Omental fat pad (tissue), 4 donors: ENCODE measurements at places on chromosomes 7 and 10. TPM values are rescaled to one million over a fixed set of nuclear protein-coding genes. Genes with fewer than 3 reads are reported as not detected.

GRCh38 chr10:30422981-30423654, 10.9 kb upstream of the MAP3K8 start:
- no peak for DNase-seq

DNA sequence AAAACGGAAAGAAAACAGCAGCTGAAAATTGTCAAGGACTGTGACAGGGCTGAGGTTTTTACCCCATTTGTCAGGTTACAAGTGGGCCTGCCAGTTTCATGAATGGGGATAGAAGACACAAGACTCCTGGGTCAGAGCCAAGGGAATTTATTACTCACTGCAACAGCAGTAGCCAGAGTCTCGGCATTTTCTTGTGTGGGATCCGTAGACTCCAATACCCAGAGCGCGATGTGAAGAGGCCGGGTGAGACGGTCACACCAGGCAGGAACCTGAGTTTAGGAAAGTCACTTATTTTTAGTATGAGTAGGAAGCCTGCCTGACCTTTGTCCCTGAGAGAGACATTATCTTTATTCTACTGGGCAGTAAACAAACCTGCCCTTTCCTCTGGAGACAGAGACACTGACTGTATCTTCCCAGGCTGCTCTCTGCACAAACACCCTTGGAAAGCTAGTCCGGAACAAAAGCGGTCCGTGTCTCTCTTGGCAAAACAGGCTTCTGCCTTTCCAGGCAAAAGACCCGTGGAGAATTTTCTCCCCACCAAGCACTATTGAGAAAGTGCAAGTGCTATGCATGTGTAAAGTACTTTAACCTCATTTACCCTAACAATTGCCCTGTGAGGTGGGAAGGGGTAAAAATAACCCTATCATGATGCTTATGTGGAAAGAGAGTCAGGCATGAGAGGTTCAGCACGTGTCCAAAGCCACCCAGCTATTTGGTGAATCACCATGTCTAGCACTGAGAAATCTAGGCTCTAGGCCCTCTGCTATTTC, 58.4 kb downstream of the JCAD start:
- no peak for DNase-seq

DNA sequence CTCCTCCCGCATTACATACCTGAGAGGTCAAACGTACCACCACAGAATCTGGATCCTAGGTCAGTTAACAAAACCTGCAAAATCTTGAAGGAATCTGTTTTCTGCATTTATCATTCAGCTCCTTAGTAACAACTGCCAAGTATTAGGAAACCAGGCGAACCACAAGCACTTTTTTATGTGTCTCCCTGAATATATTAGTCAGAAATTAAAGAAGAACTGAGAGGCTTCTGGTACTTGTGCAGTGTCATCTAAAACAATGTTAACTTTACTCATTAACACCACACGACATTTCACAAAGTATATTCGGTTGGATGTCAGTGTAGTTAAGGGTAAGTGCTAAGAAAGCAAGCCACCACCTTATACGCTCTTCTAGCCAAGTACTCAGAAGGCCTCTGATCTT, 2.5 kb downstream of the CCDC6 start:
- no peak for DNase-seq

GRCh38 chr7:35630024-35630972, 64.6 kb downstream of the HERPUD2 start:
- no peak for DNase-seq

GRCh38 chr10:12214093-12214492, 18.1 kb downstream of the CDC123 start:
- no peak for DNase-seq

DNA sequence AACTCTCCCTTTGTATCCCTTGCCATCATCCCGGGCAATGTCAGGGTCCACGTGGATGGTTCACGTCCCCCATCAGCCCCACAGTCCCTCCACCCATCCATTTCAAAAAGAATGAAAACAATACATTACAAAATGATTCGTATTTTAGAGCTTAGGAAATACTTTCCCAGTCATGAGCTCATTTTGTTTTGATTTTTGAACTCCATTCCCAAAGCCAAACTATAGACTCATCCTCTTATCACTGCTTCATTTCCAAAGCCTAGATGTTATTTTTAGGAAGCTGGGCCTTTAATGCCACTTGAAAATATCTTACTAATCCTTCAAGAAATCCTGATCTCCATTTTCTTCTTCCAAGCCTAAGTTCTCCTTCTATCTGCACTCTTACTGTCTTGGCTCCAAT, 72.1 kb downstream of the WNT2 start:
- no peak for DNase-seq

DNA sequence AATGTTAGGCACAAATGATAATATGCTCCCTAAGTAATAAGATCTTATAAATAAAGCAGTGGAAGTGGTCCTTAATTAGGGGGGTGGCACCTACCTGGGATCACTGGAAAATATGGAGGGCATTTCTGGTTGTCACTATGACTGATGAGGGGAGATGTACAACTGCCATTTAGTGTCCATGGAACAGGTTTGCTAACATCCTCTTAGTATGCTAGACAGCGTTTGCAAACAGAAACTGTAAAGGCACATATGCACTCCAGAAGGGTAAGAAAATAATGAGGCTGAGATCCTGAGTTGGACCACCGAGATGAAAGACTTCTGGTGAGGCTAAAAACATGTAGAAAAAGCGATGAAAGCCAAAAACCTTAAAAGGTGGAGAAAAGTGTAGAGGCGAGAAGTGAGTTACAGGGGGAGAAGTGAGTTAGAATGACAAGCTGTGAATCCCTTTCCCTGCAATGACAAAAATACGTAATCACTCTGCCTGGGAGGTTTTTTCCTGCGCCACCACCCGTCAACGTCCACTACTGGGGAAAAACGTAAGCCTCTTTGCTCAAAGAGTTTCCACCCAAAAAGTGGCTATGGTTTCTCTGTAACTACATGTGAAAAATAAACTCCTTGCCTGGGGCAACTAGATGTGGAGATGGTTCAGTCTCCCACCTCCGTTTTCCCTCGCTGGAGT, 767 bp downstream of the KRIT1 start:
- DNase-seq, result no peak

DNA sequence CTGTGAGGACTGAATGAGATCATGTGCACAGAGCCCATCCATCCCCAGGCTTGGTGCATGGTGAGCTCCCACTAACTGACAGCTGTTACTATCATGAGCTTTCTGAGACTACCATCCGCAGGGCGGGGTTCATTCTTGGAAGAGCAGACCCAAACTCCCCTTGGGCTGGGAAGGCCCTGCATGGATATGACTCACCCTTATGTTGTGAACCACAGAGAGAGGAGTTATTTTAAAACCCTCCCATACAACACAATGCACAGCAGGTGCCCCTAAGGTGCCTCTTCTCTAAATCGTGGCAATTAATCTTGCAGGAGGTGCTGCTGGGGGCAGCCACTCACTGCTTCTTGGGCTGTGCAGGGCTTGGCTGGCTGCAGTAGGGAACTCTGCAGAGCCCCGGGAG, 219.1 kb downstream of the GFRA1 start:
- no peak for DNase-seq

DNA sequence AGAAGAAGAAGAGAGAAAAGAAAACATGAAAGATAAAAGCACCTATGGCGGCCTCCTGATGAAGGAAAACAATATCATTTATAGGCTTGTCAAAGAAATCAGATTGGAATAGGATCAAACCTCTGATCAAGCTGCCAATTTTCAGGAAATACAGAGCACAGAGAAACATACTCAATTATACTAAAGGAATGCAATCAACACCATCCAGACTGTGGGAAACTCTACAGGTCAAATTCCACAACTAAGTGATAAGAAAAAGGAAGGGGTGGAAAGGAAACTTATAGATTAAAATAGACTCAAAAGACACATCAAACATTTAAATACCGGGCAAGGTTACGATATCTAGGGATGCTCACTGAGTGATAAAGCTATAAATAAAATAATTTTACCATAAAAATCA, 39.3 kb downstream of the AOAH start:
- no peak for DNase-seq

DNA sequence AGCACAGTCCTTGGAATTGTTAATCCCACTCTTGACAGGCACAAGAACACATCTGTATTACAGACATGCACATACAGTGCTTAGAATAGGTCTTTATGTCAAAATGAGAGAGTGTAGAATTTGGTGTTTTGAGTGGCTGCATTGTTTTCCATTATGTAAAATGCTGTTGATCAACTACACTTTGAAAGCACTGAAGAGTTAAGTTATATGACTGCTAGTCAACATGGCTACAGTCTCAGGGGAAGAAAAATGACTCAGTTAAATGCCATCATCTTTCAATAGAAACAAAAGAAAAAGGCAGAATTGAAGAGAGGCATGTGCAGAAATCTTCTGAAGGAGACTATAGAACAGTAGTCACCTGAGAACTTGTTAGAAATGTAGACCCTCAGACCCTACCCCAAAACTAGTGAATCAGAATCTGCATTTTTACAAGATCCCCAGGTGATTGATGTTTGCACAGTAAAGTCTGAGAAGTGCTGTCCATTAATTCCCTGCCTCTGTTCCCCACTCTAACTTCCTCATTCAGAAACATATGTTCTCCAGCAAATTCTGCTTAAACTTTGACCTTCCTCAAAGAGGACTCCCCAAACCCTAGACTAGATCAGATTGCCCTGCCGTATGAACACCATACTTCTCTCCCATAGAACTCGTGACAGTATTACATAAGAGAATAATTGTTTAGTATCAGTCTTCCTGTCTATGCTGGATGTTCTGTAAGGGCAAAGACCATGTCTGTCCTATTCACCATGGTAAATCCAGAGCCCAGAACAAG, 16.0 kb downstream of the SND1 start:
- no peak for DNase-seq

DNA sequence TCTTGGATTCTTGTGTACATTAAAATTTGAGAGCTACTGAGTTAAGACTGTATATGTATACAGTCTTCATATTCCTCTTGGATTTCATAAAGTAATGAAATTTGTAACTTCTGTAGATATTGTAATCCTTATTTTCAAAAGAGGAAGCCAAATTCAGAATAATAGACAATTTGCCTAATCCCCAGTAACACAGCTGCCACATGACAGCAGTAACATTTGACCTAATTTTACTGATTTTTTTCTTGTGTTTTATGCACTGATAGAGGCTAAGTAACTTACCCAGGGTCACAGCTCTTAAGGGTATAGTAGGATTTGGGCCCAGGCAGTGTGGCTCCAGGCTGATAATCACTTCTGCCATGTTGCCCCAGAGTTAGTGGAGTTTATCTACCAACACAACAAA, 40.4 kb upstream of the IL6 start:
- no peak for DNase-seq

- no peak for DNase-seq
These were observed 111.2 kb upstream of the TMEM72 start for GRCh38 chr10:44799966-44800365.

DNA sequence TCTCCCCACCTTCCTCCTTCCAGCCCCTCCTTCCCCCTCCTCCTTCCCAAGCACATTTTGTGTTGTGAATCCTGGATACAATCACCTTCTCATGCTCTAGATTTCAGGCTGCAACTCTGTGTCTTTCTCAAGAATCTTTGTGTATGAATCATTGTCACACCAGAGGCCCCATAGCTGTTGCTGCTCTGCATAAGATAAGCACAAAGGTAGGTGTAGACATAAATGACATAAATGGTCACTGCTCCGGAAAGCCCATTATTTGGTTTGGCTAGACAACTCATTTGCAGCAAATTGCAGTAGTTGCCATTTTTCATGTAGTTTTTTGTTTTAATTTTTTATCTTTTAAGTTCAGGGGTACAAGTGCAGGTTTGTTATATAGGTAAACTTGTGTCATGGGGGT, 216.3 kb upstream of the NRP1 start:
- DNase-seq, result no peak

DNA sequence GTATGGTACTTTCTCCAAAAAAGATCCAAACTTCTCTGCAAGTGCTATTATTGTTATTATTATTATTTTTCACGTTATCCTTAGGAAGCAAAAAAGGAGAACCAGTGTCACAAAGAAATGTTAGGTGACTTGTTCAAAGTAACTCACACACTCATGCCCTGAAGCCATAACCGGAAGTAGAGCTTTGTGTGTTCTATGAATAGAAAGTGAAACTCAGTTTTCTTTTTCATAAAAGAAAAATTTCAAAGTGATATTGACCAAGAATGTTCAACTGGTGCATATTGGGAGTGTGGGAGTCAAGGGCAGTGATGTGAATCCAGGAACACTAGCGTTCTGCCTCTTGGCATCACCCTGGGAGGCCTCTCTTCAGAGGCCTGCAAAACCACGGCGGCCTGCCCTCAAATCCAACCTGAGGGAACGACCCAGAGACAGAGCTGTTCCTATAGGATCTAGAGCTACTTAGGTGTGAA, 106.1 kb downstream of the PRKCQ start:
- DNase-seq, result no peak

- no peak for DNase-seq
These were observed 805 bp upstream of the HMX3 start for GRCh38 chr10:123134915-123135414.

GRCh38 chr10:4941540-4942330, 21.5 kb upstream of the AKR1C1 start:
- no peak for DNase-seq

DNA sequence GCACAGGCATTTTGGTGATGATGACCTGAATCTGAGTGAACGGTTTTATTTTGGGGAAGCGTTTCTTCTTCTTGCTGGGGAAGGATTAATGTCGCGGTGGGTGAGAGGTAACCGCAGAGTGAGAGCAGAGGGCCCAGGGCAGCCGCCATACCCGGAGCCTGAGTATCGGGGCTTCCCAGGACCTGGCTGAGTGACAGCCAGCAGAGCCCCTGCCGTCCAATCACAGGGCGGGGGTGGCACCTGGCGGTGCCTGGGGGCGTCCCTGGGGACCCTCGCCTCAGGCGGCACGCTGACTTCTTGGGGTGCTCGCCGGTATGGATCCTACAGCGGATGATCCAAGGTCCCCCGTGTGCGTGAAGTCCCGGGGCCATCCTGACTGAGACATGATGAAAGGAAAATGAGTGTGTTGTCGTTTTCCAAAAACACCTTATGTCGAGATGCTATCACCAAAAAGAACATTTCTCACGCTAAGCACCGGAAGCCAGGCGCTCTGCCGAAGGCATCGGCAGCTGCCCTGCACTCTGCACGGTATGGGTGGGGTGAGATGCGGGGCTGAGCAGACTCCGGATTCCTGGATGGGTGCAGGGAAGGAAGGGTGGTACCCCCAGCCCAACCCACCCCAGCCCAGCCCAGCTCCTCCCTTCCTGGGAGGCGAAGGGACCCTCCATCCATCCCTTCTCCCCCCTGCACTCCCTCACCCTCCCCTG, 227.9 kb upstream of the SHH start:
- no peak for DNase-seq

SLC26A3 gene
- not detected for total RNA-seq

ITGA8 gene
- 1.1 TPM for total RNA-seq

WDFY4 gene
- 13.6 TPM for total RNA-seq

TMEM229A gene
- total RNA-seq, result not detected

PLAU gene
- 7.3 TPM for total RNA-seq

SLC13A1 gene
- total RNA-seq, result not detected

HEPACAM2 gene
- not detected for total RNA-seq

FRMD4A gene
- total RNA-seq, result 80.6 TPM

STOX1 gene
- total RNA-seq, result 4.0 TPM

GPNMB gene
- 294 TPM for total RNA-seq
